ENCODE measurements at places on chromosomes 5 and 9.

GRCh38 chr9:126053913-126054312 is 272.7 kb upstream of the MVB12B start:
- no peak for DNase-seq

- peak; percentile 90 for DNase-seq
Observed at GRCh38 chr9:131277910-131278701, 1.8 kb upstream of the FAM78A start.

DNA sequence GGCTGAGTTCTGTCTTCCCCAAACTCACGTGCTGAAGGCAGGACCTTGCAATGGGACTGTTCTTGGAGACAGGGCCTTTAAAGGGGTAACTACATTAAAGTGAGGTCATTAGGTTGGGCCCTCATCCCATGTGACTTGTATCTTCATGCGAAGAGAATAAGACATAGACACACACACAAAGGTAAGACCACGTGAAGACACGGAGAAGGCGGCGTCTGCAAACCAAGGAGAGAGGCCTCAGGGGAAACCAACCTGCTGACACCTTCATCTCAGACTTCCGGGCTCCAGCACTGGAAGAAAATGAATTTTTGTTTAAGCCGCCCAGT is 50.7 kb upstream of the KCNMB1 start:
- no peak for DNase-seq

DNA sequence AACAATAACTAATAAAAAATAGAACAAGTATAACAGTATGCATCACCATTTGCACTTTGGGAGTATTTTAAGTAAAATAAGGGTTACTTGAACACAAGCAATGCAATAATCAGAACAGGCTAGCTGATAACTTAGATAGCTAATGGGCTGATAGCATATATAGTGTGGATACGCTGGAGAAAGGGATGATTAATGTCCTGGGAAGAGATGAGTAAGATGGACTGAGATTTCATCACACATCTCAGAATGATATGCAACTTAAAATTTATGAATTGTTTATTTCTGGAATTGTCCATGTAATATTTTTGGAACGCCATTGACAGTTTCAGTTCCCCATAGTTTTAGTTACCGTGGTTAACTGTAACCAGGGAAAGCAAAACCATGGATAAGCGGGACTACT is 173.6 kb downstream of the ISL1 start:
- DNase-seq, result no peak

- DNase-seq, result no peak
Observed at GRCh38 chr9:17757816-17758215, 178.9 kb downstream of the SH3GL2 start.
